ENCODE measurements at places on chromosomes 5 and 9.
A peak's percentile ranks its signal among the peaks of the same experiment; 100 is the strongest.

DNA sequence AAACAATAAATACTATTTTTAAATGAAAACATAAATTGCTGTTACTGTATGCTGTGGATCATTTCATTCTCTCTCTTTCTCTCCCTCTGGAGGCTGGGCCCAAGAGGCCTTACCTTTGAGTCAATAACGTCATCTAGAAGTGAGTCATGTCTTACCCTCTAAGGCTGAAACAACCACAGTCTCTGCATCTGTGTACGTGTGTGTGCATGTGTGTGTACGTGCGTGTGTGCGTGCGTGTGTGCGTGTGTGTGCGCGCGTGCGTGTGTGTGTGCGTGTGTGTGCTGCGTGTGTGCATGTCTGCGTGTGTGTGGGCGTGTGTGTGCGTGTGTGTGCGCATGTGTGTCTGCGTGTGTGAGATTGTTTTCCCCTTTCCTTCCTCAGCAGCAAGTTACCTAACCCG, 13.6 kb upstream of the IL17B start:
- no peak for DNase-seq

DNA sequence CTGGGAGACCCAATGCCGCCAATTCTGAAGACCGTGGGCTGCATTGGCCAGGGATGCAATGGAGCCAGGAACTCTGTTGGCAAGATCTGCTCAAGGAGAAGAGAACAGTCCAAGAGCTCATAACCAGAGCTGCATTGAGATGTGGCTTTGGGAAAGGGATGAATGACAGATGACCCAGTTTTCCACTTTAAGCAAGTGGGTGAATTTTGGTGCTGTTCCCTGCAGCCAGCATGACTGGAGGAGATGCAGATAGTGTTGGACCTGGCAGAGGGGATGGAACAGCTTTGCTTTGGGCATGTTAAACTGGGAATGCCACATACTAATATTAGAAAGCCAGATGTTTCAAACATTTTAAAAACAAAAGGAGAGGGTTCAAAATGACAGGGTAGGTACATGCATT, 143.1 kb downstream of the FSTL4 start:
- DNase-seq: no peak

DNA sequence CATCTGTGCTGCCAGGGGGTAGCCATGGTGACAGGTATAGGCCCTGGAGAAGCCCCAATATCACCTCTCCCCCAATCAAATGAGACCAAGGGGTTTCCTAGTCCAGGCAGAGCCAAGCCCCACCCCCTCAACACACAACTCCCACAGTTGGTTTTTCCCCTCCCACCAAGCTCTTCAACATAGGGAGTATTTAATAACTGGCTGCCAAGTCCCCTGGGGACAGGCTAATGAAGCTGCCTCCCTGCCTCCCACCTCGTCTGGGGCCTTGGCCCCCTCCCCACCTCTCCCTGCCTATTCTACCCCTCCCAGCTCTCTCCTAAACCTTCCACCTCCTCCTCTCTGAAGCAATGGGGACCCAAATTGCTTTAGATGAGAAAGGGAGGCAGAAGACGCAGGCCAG, 23.4 kb downstream of the CPLX2 start:
- DNase-seq: no peak

DNA sequence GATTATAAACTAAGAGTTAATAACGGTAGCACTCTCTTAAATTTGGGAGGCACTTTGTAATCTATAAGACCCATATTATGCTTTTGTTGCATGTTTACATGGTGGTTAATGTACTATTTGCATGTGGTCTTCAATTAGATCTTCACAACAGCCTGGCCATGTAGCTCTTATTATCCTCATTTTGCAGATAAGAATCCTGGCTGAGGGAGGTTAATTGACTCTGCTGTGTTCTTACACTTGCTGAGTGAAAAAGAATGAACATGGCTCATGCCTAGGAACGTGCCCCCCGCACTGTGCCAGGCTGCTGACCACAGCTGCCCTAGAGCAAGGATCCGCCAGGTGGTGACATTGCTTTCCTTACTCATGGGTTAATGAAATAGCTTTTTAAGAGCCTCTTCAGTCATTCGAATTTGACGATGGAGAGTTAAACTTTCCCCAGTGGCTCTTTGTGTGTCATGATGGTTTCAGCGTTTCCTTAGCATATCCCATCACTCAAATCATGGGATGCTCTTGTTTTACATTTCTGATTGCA, 97.9 kb downstream of the CDH6 start:
- DNase-seq: no peak

DNA sequence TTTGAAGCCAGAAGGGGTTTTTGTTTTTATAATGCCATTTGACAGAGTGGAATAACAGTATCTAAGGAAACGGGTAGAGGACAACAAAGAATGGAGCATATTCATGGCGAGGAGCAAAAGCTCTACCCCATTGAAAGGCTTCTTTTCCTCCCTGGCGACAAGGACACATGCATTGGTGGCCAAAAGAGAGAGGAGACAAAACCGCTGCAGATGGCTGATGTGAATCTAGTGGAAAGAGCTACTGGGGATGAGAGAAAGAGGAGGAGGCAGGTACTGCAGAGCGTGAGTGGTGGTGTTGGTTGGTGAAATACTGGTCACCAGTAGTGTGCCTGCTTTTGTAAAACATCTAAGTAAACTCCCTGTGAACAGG, 491 bp downstream of the APC start:
- no peak for DNase-seq

DNA sequence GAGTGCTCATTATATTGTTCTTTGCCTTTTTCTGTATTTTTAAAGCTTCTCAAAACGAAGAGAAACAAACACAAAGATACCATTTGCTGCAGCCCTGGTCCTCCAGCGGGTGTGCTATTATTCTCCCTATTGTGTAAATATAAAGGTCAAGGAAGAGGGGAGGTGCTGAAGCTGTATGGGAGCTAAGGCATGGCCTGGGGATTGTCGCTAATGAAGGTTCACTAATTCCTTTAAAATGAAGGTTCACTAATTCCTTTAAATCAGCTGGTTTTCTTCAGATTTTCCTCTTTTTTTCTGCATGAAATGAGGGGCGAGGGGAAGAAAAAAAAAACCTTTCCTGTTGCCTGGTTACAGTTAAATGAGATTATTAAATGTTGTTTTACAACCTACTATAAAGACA, 74.5 kb upstream of the MAP1B start:
- no peak for DNase-seq

DNA sequence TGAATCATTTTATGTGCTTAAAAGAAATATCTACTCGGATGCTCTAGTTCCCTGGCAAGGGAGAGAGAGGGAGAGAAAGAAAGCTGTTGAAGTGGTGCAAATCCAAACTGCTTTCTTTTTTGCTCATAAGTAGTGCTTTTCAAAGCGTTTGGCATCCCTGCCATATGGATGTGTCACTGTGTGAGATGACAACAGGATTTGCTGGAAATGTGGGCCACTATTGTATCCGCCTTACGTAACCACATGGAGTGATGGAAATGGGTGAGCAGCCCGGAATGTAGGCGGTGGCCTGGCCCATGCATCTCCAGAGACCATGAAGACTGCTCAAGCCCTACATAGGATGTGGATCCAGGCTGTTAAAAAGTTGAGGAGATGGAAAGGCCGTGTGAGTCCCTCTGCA, 30.8 kb downstream of the TJP2 start:
- DNase-seq: no peak

DNA sequence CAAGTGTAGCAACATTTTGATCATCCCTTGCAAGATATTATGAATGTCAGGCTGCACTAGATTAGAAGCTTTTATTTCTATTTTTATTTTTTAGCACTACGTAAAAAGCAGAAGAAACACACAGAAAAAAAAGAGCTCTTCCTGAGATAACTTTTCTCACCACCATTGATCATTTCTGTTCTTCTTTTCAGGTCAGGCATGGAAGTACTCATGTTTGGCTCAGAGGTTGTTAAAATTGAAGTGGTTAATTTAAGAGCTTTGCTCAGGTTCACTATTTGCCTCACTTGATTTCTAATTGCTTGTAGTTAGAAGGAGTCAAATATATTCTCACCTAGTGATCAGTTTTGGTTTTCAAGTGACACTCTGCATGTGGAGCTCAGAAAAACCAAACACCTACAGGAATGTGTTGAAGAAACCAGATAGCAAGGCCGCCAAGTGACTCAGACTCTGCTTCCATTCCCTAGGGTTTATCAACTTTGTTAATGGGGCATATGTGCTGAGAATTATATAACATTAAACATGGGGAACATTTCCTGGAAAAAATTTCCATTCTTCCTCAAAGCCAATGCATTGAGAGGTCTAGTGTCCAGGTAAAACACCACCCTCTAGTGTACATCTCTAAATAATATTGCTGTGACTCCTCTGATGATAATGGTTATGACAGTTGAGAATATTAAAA, 679.8 kb downstream of the CETN3 start:
- DNase-seq: no peak

DNA sequence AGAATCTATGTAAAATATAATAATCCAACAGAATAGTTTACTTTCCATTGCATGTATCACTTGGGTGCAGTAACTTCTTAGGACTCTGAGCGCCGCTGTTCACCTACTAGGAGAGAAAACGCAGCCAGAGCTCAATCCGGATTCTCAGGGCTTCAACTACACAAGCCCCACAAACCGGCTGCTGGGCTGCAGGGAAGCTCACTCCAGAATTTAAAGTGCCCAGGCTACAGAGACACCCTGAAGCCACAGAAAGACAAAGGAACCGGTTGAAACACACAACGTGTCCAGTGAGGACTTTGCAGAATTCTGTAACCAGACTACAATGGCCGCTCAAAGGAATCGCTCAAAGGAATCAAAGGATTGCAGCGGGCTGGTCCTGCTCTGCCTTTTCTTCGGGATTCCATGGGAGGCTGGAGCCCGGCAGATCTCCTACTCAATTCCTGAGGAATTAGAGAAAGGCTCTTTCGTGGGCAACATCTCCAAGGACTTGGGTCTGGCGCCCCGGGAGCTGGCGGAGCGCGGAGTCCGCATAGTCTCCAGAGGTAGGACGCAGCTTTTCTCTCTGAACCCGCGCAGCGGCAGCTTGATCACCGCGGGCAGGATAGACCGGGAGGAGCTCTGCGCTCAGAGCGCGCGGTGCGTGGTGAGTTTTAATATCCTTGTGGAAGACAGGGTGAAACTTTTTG, at the start of gene PCDHGA10:
PCDHGA10 (plus strand) TSS at position 134 of the 686 bp plus-strand sequence; CDS start at position 323, 189 bp downstream.
- DNase-seq: peak; percentile 83

GRCh38 chr9:71675105-71675856, 93.0 kb downstream of the CEMIP2 start:
- DNase-seq: no peak

DNA sequence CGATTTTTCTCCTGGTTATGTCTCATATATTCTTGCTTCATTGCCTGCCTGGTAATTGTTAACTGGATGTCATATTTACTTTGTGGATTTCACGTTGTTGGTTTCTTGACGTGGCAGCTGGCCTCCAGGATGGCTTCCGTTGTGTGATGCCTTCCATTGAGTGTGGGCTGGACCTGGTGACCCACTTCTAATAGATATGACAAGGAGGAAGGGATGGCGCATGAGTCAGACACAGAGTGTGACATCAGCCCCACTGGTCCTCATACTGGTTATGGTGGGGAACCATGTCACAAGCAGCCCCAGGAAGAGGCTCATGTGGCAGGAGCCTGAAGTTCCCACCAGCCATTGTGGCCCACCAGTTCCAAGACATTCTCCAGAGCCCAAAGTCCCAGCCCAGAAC, 6.4 kb upstream of the PAEP start:
- DNase-seq: no peak

GRCh38 chr5:73365301-73365853, 83.2 kb downstream of the FOXD1 start:
- no peak for DNase-seq

DNA sequence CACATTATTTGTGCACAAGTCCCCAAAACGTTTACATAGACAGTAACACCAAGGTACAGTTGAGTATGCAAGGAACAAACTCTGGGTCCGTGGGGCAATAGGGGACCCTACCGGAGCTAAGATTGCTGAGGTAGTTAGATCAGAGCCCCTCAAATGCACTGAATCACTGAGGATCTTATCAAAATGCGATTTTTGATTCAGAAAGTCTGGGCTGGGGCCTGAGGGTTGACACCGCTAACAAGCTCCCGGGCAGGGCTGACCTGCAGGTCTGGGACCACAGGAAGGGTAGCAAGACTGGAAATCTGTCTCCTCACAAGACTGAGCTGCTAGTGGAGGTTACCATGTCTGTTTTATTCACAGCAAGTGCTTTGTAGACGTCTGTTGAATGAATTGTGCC, 1.8 kb upstream of the IL3 start:
- no peak for DNase-seq

DNA sequence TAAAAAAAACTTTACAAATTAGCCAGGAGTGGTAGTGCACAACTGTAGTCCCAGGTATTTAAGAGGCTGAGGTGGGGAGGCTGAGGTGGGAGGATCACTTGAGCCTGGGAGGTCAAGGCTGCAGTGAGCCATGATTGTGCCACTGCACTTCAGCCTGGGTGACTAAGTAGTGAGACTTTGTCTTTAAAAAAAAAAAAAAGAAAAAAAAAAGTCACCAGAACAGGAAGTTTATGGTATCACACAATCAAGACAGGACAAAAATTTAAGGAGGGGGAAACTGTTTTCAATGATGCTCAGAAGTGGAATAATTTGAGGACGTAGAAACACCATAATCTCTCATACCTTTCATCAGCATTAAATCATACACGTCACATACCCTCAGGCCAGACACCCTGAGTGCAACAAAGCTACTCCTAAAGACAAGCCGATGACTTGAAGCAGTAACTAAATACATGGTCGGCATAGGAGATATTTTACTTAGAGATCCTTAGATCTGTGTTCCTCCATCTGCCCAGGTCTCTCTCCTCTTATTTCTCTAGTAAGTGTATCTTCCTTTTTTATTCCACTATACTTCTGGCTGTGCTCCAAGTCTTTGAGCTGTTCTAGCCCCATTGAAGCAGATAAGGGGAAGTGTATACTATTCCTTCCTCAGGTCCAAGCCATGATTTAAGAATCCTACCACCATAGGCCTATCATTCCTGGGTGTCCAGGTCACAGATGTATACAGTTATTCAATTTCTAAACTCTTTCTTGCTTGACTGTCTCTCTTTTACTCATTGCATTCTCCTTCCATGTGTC, 91.3 kb upstream of the APC start:
- DNase-seq: no peak

DNA sequence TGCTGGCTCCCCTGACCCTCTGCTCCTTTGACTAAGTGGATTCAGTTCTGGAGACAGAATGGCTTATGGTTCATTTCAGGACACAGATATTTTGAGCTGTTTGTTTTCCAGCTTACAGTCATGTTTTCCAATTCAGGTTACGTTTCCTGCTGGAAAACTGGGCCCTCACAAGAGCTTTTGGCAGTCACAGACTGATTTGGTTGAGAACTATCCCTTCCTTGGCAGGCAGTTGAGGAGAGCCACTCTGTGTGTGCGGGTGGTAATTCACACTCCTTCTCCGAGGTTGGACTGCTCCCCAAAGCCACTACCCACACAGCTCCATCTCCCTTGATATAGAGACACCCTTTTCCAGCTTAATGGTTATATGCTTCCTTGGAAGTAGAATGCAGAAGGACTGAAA, 534.5 kb downstream of the TMEM38B start:
- no peak for DNase-seq

GRCh38 chr5:168916266-168916665, 337.1 kb upstream of the PANK3 start:
- no peak for DNase-seq

- DNase-seq: peak; percentile 81
Observed at GRCh38 chr5:141564216-141564692, 54.5 kb downstream of the DIAPH1 start.

All from activated effector memory CD4-positive, alpha-beta T cell treated with anti-CD3 and anti-CD28 coated beads, Interleukin-2, amount 50 U/mL, for 16 hours (primary cell).